ENCODE measurements at places on chromosomes 1 and 21.

DNA sequence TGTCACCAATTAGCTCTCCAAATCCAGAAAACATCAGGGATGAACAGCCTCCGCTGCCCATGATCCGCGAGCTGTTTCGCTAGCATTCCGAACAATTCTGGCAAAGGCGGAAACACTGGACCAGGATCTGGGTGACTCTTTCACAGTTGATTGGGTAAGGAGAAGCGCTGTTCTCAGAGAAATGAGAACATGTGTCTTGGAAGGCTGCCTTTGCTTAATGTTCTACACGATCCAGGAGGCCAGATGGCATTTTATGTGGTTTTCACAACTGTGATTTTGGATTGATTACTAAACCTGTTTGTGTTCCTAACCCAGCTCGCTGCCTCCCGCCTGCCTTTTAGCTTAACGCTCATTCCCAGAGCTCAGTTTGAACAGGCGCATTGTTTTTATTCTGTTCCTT lies 144.0 kb downstream of the KIF26B start:
- no peak for DNase-seq

- DNase-seq = no peak
These were observed 199.6 kb downstream of the RGS7 start for GRCh38 chr1:241157435-241157834.

GRCh38 chr1:25616095-25616986 lies at the start of gene MAN1C1:
MAN1C1 (plus strand) TSS chr1:25616791; CDS start chr1:25617798, 1,007 bp downstream.
- DNase-seq = peak; percentile 74

DNA sequence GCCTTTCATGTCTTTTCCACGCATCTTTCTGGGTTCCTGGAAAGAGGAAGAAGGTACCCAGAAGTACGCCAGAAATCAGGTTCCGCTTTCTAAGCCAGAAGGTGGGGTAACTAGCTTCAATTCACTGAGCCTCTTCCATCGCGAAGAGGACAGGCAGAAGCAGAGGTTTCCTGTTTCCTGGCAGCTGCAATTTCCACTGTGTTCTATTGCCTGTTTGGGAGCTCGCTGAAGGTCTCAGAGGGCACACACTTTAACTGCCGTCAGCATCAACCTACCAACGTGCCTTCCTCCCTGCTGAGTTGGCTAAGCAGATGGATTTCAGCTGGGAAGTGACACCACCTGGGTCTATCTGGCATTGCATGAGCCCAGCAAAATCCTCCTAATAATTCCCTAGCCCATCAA lies 10.0 kb downstream of the NCF2 start:
- DNase-seq = peak; percentile 29

- DNase-seq = no peak
These were observed 64.7 kb downstream of the KCND3 start for GRCh38 chr1:111924786-111925185.

Data from activated CD4-positive, alpha-beta T cell treated with anti-CD3 and anti-CD28 coated beads, Interleukin-2, Interleukin-6, amounts not matched to agents 100 ng/mL and 50 ng/mL, durations not matched to agents 16 hours and 8 hours (primary cell).